ENCODE measurements at places on chromosomes 1 and 21. TPM values are rescaled to one million over a fixed set of nuclear protein-coding genes. Genes with fewer than 3 reads are reported as not detected.
A peak's percentile ranks its signal among the peaks of the same experiment; 100 is the strongest.

The GREM2 gene
- total RNA-seq: not detected

The FCRLB gene
- 3.1 TPM for total RNA-seq

The UTS2 gene
- not detected for total RNA-seq

The RXFP4 gene
- total RNA-seq: not detected

The FALEC gene
- total RNA-seq: not detected

The ADAM30 gene
- total RNA-seq: not detected

The LMOD1 gene
- total RNA-seq: 0.54 TPM

The RHD gene
- 17.8 TPM for total RNA-seq

The BATF3 gene
- total RNA-seq: 2.0 TPM

The AK5 gene
- total RNA-seq: not detected

The FMN2 gene
- total RNA-seq: 0.16 TPM

The CLIC6 gene
- not detected for total RNA-seq

The BGLAP gene
- 1.2 TPM for total RNA-seq

The INAVA gene
- 0.09 TPM for total RNA-seq

The SIM2 gene
- 0.11 TPM for total RNA-seq

The HSD11B1 gene
- total RNA-seq: not detected

GRCh38 chr1:109059026-109059425 lies 16.8 kb downstream of the TAF13 start:
- no peak for DNase-seq

GRCh38 chr1:94661431-94661932 lies 119.9 kb upstream of the F3 start:
- DNase-seq: no peak

DNA sequence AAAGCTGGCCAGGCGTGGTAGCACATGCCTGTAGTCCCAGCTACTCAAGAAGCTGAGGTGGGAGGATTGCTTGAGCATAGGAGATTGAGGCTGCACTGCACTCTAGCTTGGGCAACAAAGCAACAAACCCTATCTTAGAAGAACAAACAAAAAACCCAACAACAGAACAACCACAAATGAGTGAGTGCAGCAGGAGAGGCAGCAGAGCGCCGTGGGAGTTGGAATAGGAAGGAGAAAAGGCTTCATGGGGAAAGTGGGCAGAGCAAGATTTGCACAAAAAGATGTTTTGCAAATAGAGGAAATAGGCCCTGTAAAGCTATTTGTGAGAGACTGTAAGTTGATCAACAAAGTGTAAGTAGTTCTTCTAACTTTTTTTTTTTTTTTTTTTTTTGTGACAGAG lies 19.6 kb downstream of the SMAP2 start:
- DNase-seq: no peak

DNA sequence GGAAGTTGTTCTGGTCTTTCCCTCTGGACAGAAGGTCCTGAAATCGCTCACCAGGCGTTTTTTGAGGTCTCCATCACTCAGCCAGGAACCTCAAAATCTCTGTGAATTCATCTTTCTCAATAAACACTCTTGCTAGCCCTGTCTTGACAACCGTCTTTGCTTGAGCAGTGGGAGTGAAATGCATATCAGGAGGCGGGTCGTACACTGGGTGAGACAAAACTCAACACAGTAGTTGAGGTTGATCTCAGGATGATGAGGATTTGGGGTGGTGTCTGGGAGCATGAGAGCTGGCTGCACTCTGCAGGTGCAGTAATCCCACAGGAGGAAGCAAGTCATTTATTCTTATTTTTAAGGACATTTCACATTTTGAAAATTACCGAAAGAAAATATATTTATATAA lies 1.9 kb downstream of the GPR25 start:
- no peak for DNase-seq

GRCh38 chr1:208044589-208045462 lies 133.9 kb upstream of the CD34 start:
- no peak for DNase-seq

DNA sequence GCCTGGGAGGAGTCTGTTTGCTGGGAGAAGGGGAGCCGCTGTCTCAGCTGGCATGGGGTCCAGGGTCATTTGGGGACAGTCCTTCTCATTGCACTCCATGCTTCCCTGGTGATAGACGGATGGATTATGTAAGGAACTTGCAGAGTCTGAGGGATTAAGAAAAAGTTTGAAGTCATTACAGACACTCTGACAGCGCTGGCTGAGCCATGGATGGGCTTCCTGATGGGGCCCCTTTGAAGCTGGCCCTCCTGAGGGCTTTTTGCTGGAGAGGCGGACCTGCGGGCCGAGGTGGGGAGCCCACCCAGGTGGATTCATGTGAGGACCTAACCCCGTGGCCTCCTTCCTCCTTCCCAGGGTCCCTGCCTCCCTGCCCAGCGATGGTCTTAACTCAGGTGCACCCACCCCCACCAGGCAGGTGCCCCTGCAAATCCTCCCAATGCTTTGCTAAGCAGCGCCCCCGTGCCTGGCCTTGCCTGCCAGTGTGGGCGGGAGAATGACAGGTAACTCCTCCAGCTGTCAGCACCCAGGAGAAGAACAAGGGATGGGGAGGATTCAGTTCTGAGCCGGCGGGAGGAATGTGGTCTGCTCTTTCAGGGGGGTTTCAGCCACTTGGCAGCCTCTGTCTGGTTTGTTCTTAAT lies 24.2 kb upstream of the C1orf174 start:
- DNase-seq: no peak

DNA sequence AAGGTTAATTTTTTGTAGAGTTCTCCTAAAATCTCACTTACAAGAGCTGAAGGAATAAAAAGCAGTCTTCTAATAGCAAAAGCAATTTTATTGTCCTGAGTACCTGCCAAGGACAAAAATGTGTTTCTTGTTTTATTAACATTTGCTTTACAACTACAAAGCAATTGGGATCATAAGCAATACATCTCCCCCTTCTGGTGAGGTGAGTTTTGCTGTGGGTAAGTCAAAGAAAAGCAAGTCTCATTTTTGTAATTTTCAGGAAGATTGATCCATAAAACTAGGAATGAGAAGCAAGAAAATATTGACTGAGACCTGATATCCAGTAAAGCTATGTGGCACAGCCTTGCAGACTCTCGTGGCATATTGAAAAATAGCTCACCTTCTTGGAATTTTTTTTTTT lies 2162.7 kb downstream of the NCAM2 start:
- DNase-seq: no peak

GRCh38 chr1:232108598-232108997 lies 482.0 kb downstream of the DISC1 start:
- no peak for DNase-seq

DNA sequence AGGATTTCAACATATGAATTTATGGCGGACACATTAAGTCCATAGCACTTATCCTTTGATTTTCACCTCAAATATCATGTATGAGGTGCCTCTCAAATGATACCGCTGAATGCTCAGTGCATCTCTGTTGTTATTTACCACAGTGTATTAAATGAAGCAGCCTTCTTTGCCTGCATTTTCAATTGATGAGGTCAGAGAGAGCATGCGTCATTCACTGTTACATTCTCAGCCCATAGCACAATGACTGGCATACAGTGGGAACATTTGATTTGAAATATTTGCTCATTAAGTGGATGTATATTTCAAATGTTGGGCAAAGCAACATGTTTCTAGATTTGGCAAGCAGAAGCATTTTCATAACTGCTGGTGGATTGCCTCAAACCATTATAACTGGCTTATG lies 45.7 kb downstream of the LRRC7 start:
- DNase-seq: no peak

DNA sequence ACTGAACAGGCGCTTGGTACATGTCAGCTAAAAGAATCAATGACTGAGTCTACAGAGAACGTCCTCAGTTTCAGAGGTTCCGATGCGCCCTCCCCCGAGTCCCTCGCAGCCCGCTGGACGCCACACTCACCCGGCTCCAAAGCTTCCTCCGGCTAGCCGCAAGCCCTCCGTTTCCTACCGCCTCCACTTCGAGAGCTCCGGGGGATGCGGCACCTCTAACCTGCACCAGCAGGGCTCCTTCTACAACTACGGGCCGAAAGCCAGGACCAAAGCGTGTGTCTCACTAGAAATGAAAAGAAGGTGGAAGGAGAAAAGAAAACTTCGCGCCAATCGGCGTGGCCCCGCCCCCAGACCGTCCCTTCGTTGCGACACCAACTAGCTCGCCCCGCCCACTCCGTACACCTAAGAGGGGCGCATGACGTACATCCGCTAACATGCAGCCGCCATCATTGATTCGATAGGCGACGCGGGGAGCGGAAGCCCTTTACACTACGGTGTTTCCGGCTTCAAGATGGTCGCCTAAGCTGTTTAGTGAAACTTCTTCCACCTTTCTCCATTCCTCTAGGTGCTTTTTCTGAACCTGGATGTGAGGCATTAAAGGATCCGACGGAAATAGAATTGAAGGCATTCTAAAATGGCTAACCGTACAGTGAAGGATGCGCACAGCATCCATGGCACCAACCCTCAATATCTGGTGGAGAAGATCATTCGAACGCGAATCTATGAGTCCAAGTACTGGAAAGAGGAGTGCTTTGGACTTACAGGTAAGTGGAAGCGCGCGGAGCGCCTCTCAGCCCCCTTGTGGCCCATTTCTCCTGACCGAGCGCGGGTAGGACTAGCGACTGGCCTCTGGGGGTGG lies at the start of the genes ORC1 and PRPF38A:
Gene ORC1 (minus strand): TSS at position 308 of the 859 bp plus-strand sequence. CDS start 2,200 bp downstream, outside the sequence.
Gene PRPF38A (plus strand): TSS at position 487 of the 859 bp plus-strand sequence. CDS start 148 bp downstream, at position 635.
- DNase-seq: peak; percentile 94

DNA sequence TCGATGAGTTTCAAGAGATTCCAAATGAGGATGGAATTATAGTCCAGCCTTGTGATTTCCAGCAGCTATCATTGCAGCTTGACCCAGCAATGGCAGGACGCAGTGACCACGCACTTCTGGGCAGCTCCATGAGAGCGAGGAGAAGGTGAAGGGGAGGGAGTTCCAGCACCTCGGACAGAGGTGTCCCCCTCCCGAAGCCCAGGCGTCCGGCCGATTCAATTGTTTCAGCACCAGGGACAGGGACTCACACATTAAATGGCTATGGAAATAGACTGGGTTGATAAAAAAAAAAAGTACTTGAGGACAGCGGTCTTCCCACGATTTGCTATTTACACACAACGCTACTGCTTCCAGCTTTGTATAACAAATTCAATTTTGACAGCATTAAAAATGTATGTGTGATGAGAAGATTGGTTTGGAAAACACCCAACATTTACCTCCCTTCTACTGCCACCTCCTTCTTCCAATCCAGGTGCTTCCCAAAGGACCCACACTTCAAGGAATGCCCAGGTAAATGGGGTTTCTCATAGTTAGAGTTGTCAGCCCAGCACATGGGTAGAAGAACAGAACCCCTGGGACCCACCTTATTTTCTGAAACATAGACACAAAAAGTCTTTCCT lies 71.8 kb downstream of the DISP3 start:
- peak; percentile 95 for DNase-seq

DNA sequence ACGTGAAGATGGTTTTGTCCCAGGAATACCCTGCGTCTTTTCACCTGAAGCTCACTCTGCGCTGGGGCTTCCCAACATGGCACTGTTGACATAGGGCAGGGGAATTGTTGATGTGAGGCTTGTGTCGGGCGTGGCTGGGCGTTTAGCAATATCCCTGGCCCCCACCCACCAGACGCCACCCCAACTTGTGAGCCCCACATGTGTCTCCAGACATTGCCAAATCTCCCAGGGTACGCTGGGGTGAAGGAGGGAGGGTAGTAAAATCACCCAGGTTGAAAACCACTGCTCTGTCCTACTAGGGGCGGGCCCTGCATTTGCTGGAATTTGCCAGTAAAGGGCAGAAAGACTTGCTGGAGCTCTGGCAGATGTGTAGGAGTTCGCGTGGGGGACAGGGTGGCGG lies 36.0 kb downstream of the SPSB1 start:
- DNase-seq: no peak

DNA sequence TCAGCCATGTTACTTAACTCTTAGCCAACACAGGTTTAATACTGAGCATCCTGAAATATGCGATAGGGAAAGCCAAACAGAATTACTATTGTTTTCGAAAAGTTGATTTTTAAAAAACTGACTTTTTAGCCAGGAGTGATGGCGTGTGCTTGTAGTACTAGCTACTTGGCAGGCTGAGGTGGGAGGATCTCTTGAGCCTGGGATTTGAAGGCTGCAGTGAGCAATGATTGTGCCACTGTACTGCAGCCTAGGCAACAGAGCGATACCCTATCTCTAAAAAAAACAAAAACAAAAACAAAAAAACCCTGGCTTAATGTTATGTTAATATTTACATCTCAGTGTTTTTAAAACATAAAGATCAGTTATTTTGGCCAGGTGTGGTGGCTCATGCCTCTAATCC lies 16.7 kb downstream of the NMNAT1 start:
- DNase-seq: no peak

GRCh38 chr1:111672331-111672730 lies 52.7 kb downstream of the RAP1A start:
- no peak for DNase-seq

DNA sequence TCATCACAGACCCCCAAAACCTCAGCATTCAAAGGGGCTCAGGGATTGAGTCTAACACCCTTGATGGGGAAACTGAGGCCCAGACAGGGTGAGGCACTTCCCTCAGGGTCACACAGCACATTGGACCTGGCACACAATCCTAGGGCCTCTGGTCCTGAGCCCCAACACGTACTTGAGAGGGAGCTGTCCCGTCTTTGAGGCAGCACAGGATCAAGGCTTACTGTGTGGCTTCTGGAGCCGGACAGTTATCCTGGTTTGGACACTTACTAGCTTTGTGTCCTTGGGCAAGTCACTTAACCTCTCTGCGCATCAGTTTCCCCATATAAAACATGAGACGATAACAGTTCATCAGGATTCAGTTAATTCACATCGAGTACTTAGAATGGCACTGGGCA lies 26.5 kb downstream of the RUNX3 start:
- DNase-seq: no peak

DNA sequence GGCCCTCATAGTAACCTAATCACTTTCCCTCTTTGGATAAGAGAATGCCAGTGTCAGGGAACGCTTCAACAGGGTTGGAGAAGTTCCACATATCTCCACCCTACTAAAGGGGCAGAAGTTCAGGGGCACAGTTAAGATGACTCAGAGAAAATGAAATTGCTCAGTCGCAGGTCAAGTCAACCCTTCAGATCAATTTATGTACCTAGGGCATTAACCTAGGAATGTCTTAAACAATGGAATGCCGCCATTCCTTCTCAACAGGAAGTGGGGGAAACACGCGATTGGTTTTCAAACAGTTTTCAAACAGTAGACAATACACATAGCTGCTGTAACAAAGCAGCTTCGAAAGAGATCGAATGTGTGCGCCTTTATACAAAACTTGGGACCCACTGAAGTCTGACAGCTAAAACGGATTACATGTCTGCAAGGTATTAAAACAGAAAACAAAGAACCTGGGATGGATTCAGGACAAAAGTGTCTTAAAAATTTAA lies 897 bp downstream of the SLC25A24 start:
- DNase-seq: peak; percentile 40

- no peak for DNase-seq
These were observed 207.1 kb upstream of the ZC3H12A start for GRCh38 chr1:37267111-37267835.

DNA sequence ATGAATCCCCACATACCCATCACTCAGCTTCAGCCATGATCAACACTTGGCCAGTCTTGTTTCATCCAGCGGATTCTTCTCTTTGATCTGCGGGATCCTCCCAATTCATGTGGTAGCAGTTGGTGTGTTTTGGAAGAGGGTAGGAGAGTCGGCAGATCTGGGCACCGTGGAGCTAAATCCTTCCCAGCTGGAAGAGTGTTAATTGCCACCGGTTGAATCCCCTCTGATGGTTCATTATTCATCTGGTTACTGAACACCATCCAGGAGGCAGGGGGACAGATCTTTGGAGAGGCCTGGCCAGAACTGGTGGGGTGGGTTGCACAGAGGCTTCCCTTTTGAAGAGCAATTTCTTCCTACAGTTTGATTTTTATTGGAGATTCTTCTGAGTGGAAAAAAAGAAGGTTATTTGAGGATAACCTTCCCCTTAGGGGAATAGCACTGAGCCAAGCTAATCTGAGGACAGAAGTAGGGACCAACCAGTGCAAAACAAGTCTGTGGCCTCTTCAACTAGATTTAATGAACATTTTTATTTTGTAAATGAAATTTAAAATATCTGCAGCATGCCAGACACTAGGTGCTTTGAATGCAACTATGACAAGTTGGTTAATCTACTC lies 8.1 kb downstream of the NFASC start:
- no peak for DNase-seq

All from K562 (cell line).